Muscle of leg (tissue), 16 donors: ENCODE measurements at places on chromosomes 2 and 18. TPM values are rescaled to one million over a fixed set of nuclear protein-coding genes. Genes with fewer than 3 reads are reported as not detected.

DNA sequence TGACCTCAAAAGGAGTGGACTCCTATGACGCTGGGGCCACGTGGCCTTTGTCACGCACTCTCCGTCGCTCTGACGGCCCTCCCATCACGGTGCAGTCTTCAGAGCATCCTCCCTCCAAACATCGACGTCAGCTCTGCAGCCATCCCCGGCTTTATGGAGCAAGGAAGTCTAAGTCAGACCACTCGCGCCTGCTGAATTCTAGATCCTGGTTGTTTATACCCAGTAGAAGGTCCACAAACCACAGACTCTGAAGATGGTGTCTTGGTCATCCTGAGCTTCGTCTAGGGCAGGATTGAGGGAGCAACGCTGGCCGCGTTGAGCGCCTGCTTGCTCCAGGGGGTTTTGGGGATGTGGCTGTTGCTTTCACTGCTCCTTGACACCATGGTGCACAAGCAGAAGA lies 228.0 kb upstream of the SALL3 start:
- no peak for DNase-seq

- peak; percentile 23 for DNase-seq
Observed at GRCh38 chr2:129619471-129619870, 360.0 kb upstream of the RAB6C start.

DNA sequence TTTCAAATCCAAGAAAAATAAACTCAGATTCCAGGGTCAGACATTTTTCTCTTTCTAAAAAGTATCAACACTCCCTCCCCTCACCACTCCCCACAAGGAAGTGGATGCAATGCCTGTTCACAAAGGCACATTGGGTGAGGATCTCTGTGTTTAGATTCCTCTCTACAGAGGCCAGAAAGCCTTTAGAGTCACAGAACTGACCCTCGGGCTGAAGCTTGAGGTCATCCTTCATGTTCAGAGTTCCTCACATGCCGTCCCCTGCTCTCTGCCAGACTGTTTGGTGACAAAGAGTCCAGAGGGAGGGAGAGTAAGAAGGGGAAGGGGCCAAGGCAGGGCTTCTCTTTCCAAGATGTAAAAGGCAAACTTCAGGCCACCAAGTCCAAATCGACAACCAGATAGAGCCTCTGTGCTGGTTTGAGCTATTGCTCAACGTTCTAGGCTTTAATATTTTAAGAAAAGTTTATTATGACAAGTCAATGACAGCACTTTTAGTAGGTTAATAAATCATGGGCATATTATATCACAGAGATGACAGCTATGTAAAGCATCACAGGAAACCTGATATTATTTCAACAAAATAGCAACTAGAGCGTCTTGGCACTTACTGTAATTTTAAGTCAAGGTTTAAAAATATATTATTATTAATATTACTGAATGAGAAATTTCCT lies 269.4 kb downstream of the ETAA1 start:
- DNase-seq = peak; percentile 38

GRCh38 chr2:196610796-196611195 lies 28.7 kb upstream of the CCDC150 start:
- no peak for DNase-seq

KLF7 gene
- total RNA-seq = 9.6 TPM

DSG2 gene
- total RNA-seq = 2.3 TPM

AGXT gene
- total RNA-seq = 0.13 TPM

GRCh38 chr2:59440491-59440890 lies 1113.0 kb downstream of the BCL11A start:
- no peak for DNase-seq

DNA sequence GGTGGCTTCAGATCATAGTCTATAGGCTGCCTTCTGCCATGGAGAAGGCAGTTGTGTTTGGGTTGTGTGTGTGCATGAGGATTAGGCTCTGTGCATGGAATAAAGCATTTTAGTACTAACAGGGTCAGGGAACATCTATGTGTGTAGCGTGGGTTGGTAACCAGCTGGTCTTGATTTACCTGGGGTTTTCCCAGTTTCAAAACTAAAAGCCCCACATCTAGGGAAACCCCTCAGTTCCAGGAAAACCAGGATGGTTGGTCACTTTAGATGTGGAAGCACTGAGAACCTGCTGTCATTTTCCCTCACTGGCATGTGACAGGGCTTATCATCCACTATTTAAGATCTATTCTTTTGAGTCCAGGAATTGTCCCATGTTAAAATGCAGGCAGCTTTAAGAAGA lies 116.3 kb downstream of the POLE4 start:
- DNase-seq = no peak

GRCh38 chr18:49494660-49495059 lies 7.6 kb upstream of the C18orf32 start:
- no peak for DNase-seq

GRCh38 chr2:189113963-189114362 lies 65.6 kb downstream of the COL5A2 start:
- no peak for DNase-seq

DNA sequence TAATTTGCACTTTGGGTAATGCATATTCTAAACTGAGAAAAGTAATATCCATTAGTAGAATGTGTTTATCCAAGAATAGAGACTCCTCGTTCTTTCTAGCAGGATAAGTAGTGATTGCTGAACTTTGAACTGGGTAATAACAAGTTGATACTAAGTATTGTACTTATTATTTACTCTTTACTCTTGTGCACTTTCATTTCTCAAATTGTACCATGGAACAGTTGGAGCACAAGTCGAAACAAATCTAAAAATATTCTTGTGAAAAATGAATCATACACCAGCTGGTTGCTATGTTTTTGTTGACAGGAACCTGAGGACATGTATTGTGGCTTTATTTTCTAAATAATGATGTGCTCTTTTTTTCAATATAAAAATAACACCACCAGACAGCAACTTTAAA lies 111.9 kb downstream of the RGPD3 start:
- no peak for DNase-seq

CD8B2 gene
- 0.09 TPM for total RNA-seq

DNA sequence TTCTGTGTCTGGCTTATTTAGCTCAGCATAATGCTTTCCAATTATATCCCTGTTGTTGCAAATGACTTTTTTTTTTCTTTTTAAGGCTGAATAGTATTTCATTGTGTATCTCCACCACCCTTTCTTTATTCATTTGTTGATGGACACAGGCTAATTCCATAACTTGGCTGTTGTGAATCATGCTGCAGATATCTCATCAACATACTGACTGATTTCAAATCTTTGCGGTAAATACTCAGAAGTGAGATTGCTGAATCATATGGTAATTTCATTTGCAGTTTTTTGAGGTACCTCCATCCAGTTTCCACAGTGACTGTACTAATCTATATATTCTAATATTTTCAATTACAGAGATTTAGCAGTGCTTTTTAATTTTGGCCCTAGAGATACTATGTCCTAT lies 266.2 kb downstream of the TMX3 start:
- DNase-seq = no peak

DNA sequence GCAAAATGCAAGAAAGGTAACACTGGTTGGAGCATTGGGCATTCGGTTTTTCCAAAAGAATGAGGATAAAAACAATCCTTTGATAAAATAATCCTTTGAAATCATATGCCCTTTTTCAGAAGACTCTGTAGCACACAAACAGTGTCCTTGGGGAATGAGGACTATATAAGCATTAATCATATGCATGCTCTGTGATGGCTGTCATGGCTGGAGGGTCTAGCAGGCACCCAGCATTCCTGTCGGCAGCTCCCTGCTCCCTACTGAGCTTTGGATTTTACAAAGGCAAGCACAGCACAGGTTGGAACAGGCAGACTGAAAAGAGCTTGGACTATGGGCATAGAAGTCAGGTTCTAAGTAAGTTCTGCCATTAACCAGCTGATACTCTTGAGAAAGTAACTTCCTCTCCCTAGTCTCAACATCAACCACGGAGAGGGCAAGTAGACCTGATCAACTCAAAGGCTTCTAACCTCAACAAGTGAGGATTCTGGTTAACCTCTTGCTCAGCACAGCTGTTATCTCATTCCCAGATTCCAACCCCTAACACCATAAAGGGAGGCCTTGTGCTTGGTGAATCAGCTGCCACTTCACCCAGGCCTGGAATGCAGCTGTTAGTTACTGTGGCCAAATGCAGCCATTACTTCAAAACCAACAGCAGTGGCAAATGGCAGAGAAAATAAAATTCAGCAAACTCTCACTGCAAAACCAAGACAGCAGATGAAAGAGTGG lies 29.5 kb downstream of the GALNT14 start:
- peak; percentile 50 for DNase-seq

- no peak for DNase-seq
Observed at GRCh38 chr18:57928466-57928865, 115.6 kb upstream of the NEDD4L start.

DNA sequence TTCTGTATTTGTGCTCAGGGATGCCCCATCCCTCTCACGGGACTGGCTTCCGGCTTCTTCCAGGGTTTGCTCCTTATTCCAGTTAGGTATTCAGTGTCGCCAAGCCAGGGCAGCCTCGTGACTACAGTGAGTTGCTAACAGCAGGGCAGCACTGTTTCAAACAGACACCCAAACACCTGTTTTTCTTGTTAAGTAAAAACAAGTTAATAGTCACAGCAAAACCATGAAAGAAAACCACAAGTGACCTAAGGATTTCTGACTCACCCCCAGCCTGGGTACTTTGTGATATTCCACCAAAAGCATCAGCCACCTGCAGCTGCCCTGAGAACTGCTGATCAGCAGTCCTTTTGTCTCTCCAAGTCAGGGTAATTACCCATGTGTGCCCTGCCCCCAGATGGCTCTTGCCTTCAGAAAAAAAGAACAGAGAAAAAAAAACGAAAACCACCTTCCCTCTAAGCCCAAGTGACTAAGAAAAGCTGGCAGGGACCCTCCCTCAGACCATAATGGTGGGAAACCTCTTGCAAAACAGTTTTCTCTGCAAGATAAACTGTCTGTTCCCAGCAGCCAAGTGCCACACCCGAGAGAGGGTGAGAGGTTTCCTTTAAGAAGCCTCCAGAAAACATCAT lies 178.2 kb downstream of the ANAPC1 start:
- DNase-seq = peak; percentile 54

PSMD14 gene
- 49.8 TPM for total RNA-seq

DNA sequence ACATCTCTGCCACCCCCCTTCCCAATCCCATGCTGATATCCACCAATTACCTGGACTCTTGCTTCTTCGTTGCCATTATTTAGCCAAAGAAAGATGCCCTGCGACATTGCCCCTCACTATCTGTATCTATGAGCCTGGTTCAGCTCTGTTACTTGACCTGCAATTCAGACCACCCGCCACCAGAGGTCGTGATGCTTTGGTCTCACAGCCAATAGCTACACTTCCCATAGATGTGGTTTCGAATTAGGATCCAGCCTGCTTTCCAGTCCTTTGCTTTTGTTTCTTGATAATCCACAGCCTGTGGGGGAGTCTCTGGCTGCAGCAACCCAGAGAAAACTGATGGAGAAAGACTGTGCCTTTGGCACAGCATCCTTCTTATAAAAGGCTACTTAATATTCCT lies 239.4 kb downstream of the KLHL29 start:
- DNase-seq = no peak
